ENCODE measurements at places on chromosomes 7 and 10. TPM values are rescaled to one million over a fixed set of nuclear protein-coding genes. Genes with fewer than 3 reads are reported as not detected.

The MAT1A gene
- total RNA-seq = 0.04 TPM

The SPDYE11 gene
- total RNA-seq = not detected

The FRAT1 gene
- 1.1 TPM for total RNA-seq

The CEP41 gene
- 12.4 TPM for total RNA-seq

The AQP1 gene
- 0.45 TPM for total RNA-seq

The INSYN2A gene
- 1.6 TPM for total RNA-seq

The GNAT3 gene
- not detected for total RNA-seq

The TMEM229A gene
- not detected for total RNA-seq

The ADRB1 gene
- 0.91 TPM for total RNA-seq

The PIK3CG gene
- not detected for total RNA-seq

The TLX1 gene
- total RNA-seq = not detected

The CALML3 gene
- total RNA-seq = not detected

The ASZ1 gene
- total RNA-seq = not detected

The PRF1 gene
- not detected for total RNA-seq

The FAM237B gene
- 0.10 TPM for total RNA-seq

The HTRA1 gene
- total RNA-seq = 47.9 TPM

The AVPI1 gene
- total RNA-seq = 124 TPM

The UNCX gene
- not detected for total RNA-seq

The LIPK gene
- not detected for total RNA-seq

The ADGRA1 gene
- 0.19 TPM for total RNA-seq

The CYP17A1 gene
- total RNA-seq = not detected

The DDX21 gene
- 121 TPM for total RNA-seq

The OPN4 gene
- total RNA-seq = not detected

The A1CF gene
- 0.13 TPM for total RNA-seq

The EVX1 gene
- total RNA-seq = 0.18 TPM

The ZNF804B gene
- total RNA-seq = not detected

The TOMM7 gene
- 452 TPM for total RNA-seq

The ODAD2 gene
- 0.17 TPM for total RNA-seq

The FAM25A gene
- not detected for total RNA-seq

The CPA4 gene
- 3.6 TPM for total RNA-seq

The CRYGN gene
- total RNA-seq = not detected

The CPVL gene
- total RNA-seq = 0.53 TPM

The SPRN gene
- 0.39 TPM for total RNA-seq

The ALOX5 gene
- total RNA-seq = 0.22 TPM

The ICA1 gene
- 1.1 TPM for total RNA-seq

The PODXL gene
- 43.0 TPM for total RNA-seq

The CRHR2 gene
- 0.02 TPM for total RNA-seq

The CPA5 gene
- not detected for total RNA-seq

The FRA10AC1 gene
- 5.2 TPM for total RNA-seq

The RBP4 gene
- 10.6 TPM for total RNA-seq

The TMEM178B gene
- 1.5 TPM for total RNA-seq

The ANKRD61 gene
- 0.72 TPM for total RNA-seq

The FAM25G gene
- total RNA-seq = 0.73 TPM

The STAMBPL1 gene
- 23.1 TPM for total RNA-seq

The IFIT1B gene
- not detected for total RNA-seq

The PTF1A gene
- not detected for total RNA-seq

The ASB10 gene
- not detected for total RNA-seq
